OCI-LY7 (cell line): ENCODE measurements at places on chromosomes 1 and 21.

DNA sequence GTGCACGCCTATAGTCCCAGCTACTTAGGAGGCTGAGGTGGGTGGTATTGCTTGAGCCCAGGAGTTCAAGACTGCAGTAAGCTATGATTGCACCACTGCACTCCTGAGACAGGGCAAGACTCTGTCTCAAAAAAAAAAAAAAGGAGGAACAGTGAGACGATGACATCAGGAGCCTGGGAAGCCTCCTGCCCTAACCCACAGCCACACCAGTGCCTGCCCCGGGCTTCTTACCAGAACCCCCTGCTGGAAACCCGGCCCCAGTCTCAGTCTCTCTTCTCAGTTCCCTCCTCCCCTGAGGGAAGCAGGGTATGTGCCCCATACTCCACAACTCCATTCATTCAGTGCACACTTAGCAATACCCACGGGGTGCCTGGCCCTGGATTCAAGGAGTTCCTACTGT, 9.1 kb downstream of the COL8A2 start:
- DNase-seq = no peak

GRCh38 chr1:15525050-15526020, 1.3 kb upstream of the DNAJC16 start:
- DNase-seq = peak; percentile 24

- no peak for DNase-seq
Observed at GRCh38 chr21:42432695-42433094, 29.0 kb downstream of the UBASH3A start.

GRCh38 chr1:241022366-241022765, 334.6 kb downstream of the RGS7 start:
- DNase-seq = no peak

GRCh38 chr1:112982853-112983536, 27.0 kb upstream of the SLC16A1 start:
- peak; percentile 68 for DNase-seq

DNA sequence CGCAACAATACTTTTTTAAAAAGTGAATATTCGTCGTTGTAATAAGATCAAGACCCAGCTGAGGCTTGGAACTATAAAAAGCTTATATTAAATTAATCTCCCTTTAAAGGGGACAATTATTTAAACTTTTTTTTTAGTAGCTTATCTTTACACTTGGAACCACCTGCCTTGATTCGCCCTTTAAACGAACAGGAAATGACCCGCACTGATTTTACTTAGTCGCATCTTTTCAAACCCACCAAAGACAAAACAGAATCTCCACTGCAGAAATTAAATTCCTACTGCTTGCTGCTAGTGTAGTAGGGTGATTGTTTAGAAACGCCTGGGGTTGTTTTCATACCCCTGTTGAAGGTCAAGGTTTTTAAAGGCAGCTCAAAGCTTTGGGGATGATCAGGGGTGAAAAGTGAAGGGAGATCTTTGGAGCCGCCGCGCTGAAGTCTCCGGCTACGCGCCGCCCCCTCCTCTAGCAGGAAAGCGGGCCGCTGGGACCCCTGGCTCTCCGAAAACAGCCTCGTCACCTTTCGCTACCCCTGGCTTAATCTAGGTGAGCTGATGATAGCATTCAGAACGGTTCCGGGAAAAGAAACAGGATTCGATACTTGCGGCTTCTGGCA, 163.4 kb downstream of the RUNX1 start:
- no peak for DNase-seq

DNA sequence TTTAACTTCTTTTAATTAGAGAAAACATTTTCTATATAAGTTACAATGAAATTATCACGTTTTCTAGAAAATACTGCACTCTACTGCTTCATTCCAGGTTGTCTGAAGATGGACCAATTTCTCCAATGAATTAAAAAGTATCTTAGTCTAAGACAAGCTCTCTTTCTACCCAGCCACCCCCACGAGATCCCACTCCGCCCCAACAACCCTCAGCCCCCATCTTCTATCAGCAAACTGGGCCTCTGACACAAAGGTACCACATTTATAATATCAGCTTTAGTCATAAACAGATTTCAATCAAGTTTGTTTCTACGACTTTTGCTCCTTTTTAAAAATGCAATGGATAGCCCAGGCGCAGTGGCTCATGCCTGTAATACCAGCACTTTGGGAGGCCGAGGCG, 117.8 kb downstream of the RERE start:
- DNase-seq = no peak

DNA sequence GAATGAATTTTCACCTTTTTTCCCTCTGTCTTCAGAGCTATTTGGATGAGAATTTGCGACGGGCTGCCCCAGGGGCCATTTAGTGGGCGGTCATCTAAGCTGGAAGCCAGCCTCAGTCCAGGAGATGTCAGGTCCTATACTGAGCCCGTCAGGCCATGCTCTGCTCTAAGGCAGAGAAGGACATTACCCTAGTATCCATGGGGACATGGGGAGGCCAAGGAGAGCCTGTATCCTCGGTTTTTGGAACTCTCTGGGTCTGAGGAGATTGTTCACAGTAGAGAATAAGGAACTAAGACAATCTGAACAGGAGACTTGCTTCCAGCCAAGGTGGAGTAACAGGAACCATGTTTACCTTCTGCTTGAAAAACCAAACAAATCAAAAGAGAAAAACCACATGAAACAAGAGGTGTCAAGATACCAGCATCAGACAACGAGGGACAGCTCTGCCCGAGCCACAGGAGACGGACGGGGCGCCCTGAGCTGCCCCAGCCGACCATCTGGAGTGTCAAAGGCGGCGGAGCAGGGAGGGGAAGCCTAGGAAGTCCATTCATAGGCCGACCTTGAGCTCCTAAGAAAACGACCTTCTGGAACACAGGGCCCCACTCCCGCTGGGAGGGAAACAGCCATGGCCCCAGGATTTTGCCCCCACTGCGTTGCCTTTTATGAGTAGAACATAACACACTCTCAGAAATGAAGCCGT, 20.0 kb upstream of the ADARB1 start:
- DNase-seq = no peak

DNA sequence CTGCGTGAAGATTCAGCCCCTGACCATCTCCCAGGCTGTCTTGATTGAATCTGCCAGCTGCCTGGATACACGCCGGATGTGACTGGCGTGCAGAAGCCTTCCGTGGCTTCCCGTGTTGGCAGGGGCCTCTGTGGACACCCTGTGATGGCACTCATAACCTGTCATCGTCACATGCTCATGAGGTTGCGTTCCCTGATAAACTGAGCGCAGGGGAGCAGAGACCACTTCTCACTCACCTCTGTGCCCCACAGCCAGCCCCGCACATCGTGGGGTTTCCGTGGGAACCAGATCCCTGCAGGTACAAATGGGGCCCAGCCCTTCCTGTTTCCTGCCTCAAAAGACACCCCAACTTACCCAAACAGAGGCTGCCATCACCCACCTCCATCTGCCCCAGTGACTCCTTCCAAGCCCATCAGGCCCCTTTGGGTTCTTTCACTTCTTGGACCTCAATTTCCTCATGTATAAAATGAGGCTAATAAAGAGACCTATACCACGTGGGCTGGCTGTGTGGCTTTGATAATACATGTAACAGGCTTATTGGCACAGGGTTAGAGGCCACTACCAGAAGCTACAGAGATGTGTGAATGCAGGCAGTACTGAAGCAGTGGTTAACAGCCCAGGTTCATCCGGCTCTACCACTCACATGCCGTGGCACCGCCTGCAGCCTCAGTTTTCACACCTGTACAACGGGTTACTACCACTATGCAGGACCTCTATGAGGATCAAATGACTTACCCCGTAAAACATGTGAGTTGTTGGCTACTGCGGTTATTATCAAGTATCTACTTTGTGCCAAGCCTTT, 23.6 kb downstream of the HTR6 start:
- DNase-seq = no peak

DNA sequence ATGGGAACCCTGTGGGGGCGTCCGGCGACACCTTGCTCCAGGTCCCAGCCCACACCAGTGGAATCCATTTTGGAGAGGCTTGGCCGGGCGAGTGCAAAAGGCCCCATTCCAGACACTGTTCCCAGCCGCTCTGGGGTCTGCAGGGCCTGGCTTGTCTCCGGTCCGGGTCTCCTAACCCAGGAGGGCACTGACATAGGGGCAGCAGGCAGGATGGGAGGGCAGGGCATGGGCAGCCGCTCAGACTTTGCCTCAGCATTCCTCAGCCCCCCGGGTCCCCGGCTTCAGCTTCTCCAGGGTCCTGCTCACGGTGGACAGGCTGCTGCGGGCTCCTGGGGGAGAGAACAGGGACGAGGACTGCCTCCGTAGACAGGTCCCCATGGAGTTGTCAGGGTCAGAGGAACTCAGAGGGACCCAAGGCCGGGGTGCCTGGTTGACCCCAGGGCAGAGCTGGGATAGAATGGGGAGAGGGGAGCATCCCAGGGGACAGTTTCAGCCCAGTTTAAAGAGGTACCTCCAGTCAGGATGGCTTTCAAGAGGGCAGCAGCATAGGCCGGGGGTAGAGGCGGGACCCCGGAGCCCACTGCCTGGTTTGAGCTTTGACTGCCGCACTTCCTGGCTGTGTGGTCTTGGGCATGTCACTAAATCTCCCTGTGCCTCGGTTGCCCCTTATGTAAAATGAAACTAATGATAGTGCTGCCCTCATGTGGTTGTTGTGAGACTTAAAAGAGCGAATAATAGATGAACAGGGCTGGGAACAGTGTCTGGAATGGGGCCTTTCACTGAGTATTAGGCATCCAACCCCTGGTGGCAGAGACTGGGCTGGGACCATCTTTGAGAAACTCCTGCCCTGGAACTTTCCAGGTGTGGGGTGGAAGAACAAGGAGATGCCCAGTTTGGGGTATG, 3.7 kb downstream of the KNCN start:
- DNase-seq = peak; percentile 72

DNA sequence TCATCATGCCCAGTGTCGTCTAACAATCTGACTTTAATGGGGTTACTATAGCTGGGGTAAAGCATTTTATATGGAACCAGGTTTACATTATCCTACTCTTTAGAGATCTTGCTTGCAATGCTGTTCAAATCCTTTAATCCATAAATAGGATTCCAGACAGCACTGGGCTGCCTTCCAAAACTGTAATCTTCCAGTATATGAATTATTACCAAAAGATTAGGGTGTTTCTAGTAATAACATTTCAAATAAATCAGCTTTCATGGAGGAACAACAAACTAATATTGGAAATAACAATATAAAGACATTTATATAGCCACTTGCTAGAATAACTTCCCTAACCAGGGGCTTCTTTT, 88.6 kb upstream of the PLXNA2 start:
- DNase-seq = no peak

- DNase-seq = no peak
Observed at GRCh38 chr1:226111883-226112261, 49.4 kb downstream of the H3-3A start.

DNA sequence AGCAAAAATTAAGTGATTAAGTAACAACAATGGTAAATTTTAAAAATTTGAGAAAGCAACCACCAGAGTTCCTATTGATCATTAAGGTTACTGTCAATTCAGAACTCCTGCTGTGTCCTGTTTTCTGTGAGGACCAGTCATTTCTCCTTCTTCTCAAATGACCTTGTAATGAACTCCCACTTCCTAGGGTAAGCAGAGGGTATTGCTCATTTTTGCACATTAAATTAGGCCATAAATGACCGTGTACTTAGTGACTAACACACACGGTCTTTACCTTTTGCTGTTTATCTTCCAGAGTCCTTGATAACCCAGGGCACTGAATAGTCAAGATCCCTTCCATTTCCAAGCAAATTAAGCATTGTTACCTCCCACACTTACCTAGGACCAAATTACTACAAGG, 227.5 kb upstream of the LYPLAL1 start:
- no peak for DNase-seq

DNA sequence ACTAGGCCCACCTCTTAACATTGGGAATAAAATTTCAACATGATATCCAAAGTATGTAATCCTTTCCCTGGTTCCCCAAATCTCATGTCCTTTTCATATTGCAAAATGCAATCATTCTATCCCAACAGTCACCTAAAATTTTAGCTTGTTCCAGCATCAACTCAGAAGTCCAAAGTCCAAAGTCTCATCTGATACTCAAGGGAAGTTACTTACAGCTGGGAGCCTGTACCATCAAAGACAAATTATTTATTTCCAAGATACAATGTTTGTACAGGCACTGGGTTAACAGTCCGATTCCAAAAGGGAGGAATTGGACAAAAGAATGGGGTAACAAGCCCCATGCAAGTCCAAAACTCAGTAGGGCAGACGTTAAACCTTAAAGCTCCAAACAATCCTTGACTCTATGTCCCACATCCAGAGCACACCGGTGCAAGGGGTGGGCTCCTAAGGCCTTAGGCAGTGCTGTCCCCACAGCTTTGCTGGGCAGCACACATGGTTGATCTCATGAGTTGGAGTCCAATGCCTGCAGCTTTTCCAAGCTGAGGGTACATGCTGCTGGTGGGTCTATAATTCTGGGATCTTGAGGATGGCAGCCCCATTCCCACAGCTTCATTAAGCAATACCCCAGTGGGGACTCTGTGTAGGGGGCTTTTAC, 78.8 kb downstream of the DDAH1 start:
- no peak for DNase-seq

GRCh38 chr1:24459551-24460266, 42.9 kb upstream of the RCAN3 start:
- no peak for DNase-seq

DNA sequence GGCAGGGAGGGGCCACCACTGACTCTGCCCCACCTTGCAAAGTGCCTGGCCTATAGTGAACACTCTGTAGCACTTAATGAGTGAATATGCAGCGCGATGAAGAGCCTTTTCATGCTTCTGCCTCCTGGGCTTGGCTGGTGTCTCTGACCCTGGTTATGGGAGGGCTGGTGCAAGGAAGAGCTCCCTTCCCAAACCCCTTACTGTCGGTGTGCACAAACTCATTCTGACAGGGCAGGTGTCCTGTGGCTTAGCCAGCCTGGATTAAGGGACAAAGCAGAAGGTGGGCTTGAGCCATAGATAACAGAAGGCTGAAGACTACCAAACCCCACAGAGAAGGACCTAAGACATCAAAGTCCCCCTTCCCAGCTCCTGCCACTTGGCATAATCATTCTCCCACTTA, 2.0 kb upstream of the NCMAP start:
- no peak for DNase-seq

GRCh38 chr1:199083680-199084079, 444.8 kb downstream of the PTPRC start:
- no peak for DNase-seq

GRCh38 chr1:232682248-232682647, 52.3 kb upstream of the SIPA1L2 start:
- no peak for DNase-seq

- DNase-seq = no peak
Observed at GRCh38 chr21:41880153-41880552, 1.0 kb upstream of the PRDM15 start.

DNA sequence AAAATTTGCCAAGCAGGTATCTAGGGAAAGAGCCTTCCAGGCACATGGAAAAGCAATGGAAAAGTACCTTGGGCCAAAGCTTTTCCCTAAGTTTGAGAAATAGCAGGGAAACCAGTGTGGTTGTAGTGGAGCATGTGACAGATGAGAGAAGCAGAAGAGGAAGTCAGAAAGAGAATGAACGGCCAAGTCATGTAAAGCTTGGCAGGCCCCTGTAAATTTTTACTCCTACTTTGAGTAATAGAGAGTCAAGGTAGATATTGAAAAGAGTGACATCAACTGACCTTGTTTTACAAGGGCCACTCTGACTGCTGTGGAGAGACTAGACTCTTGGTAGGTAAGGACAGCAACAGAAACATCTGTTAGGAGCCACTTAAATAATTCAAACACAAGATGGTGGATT, 180.9 kb upstream of the PRMT6 start:
- no peak for DNase-seq

- peak; percentile 91 for DNase-seq
Observed at GRCh38 chr1:172818841-172819527, 160.1 kb downstream of the FASLG start.
